ENCODE measurements at places on chromosomes 12 and 14.

DNA sequence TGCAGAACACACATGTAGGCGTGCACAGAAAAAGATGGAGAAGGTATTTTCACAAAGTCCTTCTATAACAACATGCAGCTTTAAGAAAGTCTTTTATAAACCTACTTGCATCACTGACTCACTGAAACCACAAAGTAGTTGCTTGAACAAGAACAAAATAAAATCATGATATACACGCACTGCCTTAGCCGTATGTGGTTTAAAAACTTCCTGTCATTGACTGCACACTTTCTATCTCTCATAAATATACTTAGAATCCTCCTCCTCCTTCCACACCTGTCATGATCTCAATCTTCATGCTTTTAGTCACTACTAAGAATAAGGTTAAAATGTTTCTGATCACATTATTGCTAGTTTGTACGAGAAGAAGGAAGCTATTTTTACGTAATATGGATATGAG, 31.8 kb upstream of the RAD51AP1 start:
- DNase-seq: no peak

- DNase-seq: no peak
Measured at GRCh38 chr12:61563665-61564450, 696.3 kb upstream of the USP15 start.

- DNase-seq: no peak
Measured at GRCh38 chr12:32217354-32218310, 111.0 kb downstream of the BICD1 start.

DNA sequence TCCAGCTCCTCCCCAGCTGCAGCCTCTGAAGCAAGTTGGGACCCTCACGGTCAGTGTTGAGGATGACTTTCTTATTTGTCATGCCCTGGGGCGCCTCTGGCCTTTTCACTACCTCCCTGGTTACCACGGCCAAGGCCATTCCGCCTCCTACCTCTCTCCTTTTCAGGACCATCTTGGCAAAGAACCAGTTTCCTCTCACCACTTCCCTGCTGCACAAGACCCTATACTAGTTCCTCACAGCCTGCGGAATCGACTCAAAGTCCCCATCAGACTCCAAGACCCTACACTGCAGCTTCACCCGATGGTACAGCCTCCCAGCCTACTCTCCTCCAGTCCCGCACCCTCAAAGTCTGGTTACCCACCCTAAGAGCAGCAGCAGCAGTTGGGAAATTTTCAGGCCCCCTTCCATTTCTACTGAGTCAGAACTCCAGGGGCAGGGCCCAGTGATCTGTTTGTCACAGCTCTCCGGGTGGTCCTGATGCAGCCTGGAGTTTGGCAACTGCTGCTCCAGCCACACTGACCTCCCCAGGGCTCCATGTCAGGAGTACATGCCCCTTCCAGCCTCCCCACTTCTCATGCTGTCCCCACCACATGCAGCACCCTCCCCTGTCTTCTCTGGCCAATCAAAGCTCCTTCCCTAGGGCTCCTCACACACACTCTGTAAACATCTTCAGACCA, 5.4 kb downstream of the VWF start:
- no peak for DNase-seq

GRCh38 chr14:68823434-68824206, 30.8 kb upstream of the ZFP36L1 start:
- DNase-seq: no peak

DNA sequence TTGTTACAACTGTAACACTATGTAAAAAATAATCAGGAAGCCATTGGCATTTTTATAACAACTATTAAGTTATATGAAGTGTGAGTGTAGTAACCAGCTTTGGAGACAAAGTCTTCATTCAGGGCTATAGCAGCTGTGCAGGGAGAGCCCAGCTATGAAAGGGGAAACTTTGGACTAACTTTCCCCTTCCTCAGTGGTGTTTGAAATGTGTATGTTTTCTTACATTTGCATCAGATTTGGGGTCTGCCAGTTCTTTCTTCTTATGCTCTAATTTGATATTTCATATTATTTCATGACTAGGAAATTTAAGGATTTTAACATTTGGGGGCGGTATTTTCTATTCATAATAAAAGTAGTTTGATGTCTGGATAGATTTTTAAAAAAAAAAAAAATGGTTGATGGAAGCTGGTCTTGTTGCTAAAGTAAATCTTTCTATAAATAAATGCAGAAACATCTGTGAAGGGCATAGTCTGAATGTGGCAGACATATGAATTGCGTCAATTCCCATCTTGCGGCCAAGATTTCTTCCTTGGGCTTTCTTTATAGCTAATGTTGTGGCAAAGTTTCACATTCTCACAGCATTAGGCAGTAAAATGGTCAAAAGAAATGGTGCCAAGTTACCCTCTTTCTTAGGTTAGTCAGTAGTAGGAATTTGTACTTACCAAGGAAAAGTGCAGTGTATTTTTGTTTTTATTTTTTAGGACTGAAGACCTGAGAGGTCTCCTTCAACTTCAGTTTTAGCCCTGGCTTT, 35.6 kb downstream of the RASSF8 start:
- no peak for DNase-seq

DNA sequence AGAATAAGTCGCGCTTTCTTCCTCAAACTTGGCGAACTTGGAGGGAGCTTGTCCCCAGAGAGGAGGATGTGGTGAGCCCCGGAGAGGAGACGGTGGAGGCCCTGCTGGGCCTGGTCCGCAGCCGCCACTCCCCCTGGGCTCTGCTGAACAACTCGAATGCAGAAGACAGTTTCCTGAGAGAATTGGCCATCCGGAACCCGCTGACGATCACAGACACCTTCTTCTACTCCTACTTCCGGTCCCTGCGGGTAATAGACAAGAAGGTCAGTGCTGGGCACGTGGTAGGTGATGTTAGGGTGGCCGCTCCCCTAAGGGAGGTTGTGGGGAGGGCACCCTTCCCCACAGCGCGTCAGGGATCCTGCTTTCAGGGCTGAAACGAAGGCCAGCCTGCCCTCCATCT, 1.6 kb downstream of the LRRC43 start:
- no peak for DNase-seq

- no peak for DNase-seq
Measured at GRCh38 chr12:57309420-57309819, 58.4 kb upstream of the STAC3 start.

DNA sequence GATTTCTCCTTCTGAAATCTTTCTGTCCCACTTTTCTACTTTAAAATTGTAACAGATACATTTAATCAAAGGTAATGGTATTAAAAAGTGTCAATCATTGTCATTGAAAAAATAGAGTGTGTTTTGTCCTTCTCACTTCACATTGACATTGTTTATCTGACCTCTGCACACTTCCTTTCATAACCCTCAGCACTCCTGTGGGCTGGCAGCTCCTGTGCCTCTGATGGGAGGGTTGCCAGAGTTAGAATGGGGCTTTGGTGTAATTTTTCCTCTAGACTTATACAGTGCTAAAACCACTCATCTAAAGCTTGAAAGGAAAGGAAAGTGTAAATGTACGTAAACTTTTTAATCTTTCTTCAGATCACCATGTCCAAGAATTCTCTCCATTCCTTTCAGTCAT, 23.7 kb downstream of the KCNA1 start:
- no peak for DNase-seq

GRCh38 chr12:45666396-45666795, 63.1 kb upstream of the ARID2 start:
- no peak for DNase-seq

GRCh38 chr12:24798335-24798734, 150.6 kb downstream of the BCAT1 start:
- no peak for DNase-seq

DNA sequence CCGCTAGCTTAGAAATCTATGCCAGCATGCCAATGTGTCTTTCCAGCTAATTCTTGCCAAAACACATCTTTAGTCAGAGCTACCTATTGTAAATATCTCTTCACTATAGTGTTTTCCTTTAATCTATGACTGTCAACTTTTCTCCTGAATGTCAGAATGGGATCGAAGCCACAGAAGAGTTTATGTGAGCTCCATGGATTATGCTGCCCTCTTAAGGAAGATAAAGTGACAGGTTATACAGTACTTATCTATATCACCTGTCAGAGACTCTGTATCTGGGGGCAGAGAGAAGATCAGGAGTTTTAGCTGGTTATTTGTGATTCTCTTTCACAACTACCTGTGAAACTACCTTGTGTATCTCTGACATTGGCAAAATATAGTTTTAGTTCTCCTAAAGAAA, 204.3 kb upstream of the SEL1L start:
- no peak for DNase-seq

GRCh38 chr12:18261273-18261672, at the start of gene PIK3C2G:
Gene PIK3C2G, plus strand, starts transcription at chr12:18261518. Its CDS starts 20,564 bp downstream, at chr12:18282082.
- DNase-seq: no peak

DNA sequence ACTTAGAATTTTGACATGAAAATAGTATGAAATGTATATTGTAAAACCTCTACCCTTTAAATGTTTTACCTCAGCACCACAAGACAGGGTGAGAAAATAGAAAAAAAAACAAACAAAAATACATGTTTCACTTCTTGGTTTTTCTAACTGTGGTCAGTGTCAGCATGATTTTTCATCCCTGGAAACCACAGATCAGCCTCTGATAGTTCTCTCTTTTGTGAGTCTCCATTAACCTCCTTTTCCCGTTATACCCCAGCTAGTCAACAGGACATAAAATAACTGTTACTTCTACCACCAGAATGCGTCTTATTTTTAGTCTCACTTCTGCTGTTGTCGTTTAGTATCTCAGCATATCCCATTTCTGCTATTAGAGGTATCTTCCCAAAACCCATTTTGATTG, 48.3 kb upstream of the KCNMB4 start:
- no peak for DNase-seq

- no peak for DNase-seq
Measured at GRCh38 chr14:99718811-99719192, 34.7 kb downstream of the CYP46A1 start.

- peak; percentile 66 for DNase-seq
Measured at GRCh38 chr12:112409064-112409905, at the start of gene RPL6. Gene RPL6, minus strand, starts transcription at chr12:112409605. Its CDS starts 949 bp downstream, at chr12:112408656.

GRCh38 chr12:12705838-12706520, 10.0 kb upstream of the GPR19 start:
- no peak for DNase-seq

DNA sequence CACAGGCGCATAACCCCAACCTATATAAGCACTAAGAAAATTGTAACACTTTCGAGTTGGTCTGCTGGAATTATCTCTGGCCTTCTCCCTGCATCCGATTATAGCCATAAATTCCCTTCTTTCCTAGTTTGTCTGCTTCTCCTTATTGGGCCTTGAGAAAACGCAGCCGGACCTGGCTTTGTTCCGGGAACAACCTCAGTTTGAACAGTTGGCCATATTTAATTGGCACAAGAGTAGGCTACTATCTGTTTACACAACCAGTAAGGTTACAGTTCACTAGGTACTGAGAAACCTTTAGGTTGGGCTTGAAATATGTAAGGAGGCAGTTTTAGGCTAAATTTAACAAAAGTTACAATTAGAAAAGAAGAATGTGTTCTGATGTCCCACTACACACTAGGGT, 176.1 kb downstream of the IPO8 start:
- no peak for DNase-seq

DNA sequence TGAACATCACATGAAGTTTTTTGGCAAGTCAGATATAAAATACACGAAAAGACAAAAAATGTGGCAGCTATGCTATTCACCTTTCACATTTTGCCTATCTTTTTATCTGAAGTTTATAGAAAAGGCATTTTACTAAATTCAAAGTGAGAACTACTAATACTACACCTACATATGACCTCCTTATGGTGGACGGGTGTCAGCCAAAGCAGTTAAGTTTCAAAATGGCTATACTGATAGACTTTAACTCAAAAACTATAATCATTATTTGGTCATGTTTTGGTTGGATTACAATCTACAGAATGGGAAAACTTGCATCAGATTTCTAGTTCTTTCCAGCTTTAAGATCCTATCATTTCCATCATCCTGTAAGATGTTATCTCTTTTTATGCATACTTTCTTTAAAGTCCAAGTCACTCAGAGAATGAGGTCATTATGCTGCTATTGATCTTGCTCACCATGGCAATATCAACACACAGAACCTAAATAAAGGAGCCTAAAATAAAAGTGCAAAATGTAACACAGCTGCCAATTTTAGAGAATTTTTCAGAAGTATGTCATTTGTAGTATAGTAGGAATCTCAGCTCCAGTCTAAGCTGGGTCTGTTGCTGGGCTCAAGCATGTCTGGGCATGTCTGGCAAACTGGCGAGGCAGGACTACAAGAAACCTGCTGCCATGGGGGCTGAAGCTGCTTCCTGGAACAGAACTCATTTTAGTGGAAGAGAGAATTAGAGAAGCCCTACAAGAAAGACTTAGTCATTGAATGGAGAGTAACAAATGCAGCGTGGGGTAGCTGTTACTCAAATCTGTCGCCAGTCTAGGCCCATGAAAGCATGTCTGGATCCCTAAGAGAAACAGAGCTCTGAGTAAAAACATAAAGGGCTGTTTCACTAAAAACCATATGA, 7.6 kb upstream of the AEBP2 start:
- DNase-seq: no peak

GRCh38 chr12:132311201-132311915, 18.0 kb downstream of the GALNT9 start:
- no peak for DNase-seq

- no peak for DNase-seq
Measured at GRCh38 chr12:123293178-123293760, 21.6 kb upstream of the CDK2AP1 start.

GRCh38 chr14:77804592-77804991, 4.7 kb downstream of the ADCK1 start:
- DNase-seq: no peak

DNA sequence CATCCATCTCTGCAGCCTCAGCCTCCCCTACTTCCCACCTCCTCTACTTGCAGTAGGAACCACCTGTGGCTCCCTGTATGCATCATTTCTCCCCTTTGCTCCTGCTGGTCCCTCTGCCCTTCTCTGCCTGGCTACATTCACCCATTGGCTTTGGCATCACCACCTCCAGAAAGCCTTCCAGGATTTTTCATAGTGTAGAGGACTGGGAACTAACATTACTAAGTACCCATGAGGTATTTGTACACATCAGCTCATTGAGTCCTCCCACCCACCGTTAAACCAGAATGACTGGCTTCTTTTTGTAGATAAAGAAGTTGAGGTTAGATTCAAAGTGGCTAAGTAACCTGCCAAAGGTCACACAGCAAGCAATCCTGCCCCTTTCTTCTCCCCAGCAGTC, 17.1 kb downstream of the SYNE3 start:
- DNase-seq: no peak

GRCh38 chr12:108823804-108824203, 33.6 kb downstream of the SSH1 start:
- DNase-seq: no peak

DNA sequence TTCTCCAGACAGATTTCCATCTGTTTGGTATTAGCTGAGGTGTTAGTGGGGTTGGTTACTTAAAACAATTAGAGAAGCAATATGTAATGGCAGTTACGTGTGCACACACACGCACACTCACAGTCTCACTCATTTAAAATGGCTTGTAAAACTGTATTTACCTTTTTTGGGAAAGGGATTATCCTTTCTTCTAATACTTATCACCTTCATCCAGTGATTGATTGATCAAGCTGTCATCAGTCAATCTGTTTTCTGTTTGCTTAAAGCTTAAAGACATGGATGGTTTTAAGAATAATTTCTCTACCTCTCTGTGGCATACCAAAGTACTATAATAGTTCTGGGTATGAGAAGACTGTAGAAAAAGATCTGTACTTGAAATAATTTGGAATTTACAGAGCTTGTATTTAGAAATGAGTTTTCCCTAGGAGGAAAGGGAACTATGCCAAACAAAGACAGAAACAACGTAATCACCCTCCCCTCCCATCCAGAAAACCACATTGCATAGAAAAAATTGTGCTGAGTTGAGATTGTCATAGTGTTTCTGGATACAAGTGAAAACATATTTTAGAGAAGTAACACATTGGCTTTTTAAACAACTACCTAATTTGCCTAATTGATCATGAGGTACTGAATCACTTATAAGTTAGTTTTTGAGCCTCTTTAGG, 455.8 kb downstream of the PCNX1 start:
- DNase-seq: no peak

GRCh38 chr12:56190695-56191155, 1.4 kb upstream of the SMARCC2 start:
- DNase-seq: no peak
